ENCODE measurements at places on chromosomes 3 and 15.
A peak's percentile ranks its signal among the peaks of the same experiment; 100 is the strongest.

DNA sequence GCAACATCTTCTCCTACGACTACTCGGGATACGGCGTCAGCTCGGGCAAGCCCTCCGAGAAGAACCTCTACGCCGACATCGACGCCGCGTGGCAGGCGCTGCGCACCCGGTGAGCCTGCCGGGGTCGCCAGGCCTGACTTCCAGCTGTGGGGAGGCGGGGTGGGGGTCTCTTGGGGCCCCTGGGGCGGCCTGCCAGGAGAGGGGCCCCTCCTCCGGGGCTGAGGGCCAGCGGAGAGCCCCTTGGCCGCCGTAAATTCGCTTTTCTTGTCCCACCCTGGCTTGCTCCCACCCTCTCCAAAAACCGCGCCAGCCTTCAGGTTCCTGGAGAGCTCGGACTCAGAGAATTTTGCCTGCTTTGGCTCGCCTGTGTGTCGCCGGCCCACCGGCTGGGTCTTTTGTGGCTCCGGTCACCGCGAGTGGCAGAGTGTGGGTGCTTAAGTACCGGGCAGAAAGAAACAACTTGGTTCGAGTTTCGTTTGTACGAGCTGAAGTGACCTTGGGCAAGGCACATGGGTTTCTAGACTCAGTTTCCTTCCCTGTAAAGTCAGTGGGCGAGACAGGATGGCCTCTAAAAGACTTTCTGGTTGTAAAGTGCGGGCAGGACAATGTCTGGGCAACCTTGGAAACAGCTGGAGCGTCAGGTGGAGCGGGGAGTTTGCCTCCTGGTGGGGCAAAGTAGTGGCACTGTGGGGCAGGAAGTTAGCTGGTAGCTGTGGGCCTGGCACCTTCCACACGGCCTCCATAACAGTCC, 976 bp downstream of the ABHD17C start:
- DNase-seq = no peak

DNA sequence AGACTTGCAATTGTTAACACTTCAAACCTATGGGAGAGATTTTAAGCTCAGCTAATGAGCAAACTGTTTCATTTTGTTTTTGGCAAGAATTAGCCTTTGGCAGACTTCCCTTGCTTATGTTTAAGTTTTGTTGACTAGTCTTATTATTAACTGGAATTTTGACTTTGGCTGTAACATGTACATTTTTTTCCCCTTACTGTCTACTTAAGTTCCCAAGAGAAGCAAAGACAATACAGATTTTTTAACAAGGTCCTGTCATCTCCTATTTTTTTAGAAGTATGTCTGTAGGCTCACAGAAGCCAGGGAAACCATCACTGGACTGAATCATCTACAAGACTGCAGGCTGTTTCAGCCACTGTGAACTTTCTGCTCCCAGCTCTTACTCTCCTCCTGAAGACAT, 74.3 kb downstream of the DGKG start:
- no peak for DNase-seq

DNA sequence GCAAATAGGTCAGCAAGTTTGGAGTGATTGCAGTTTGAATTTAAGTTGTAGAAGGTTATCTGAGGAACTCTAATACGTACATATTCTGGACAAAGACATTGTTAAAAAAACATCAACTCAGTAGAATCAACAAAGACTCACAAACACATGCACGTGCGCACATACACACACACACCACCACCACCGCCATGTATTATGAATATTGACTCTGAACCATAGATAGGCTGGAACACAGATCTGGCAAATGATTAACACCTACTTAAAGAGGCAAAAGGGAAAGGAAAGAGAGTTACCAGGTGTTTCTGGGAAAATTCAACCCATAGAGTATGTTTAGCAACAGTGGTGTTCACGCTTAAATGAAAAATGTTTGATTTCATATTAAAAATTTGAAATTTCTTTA, 334.2 kb upstream of the ALCAM start:
- no peak for DNase-seq

- peak; percentile 91 for DNase-seq
Measured at GRCh38 chr3:51501833-51502561, 2.2 kb upstream of the DCAF1 start.

DNA sequence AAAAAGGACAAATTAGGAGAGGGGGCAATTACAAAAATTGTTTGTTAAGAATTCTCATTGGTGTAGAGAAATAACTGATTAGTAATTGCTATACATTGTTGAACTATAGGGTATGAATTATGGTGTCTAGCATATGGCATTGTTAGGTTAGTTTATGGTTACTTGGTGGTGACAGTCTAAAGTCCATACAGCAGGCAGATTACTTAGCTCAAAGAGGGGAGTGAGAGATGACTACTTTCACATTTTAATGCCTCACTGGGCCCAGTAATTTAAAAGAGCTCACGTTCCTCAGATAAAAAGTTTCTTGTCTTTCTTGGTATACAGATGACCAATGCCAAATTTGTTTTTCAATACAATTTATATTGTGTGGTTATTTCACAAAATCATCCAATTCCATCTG, 112.4 kb upstream of the NEDD4 start:
- DNase-seq = no peak

DNA sequence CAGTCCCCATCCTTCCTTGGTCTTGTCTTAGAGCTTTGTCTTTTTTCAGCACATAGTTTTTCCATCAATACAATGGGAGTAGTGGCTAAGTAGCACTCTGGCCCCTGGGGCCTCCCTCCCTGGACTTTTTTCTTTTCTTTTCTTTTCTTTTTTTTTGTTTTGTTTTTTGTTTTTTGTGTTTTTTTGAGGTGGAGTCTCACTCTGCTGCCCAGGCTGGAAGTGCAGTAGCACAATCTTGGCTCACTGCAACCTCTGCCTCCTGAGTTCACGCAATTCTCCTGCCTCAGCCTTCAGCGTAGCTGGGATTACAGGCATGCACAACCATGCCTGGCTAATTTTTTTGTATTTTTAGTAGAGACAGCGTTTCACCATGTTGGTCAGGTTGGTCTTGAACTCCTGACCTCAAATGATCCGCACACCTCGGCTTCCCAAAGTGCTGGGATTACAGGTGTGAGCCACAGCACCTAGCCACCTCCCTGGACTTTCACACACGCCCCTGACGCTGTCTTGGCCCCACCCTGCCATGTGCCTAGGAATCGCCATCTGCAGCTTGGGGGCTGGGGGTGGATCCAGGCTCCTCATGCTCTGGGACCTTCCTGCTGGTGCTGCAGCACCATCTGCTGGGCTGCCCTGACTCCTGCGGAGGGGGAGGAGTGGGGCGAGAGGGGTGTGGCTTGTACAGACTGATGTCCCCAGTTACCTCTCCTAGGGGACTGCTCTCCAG, 2.8 kb downstream of the C15orf39 start:
- peak; percentile 91 for DNase-seq

DNA sequence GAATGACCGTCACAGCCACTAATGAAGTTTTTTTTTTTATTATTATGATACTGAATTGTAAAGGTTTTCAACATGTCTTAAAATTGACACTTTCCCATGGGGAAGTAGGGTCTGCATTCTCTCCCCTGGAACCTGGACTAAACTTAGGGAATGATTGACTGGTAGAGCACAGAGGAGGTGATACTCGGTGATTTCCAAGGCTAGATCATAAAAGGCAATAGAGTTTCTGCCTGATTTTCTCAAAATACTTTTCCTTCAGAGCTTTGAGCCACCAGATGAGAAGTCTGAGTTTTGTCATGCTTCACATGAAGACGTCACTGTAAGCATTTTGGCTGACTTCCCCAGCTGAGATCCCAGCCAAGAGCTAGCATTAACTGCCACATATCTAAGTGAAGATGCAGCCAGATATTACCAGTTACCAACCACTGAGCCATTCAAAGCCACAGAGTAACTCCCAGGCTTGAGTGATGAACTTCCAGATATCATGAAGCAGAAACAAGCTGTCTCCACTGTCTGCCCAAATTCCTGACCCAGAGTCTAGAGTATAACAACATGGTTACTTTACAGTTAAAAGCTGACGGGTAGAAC, 105.8 kb downstream of the LSAMP start:
- no peak for DNase-seq

DNA sequence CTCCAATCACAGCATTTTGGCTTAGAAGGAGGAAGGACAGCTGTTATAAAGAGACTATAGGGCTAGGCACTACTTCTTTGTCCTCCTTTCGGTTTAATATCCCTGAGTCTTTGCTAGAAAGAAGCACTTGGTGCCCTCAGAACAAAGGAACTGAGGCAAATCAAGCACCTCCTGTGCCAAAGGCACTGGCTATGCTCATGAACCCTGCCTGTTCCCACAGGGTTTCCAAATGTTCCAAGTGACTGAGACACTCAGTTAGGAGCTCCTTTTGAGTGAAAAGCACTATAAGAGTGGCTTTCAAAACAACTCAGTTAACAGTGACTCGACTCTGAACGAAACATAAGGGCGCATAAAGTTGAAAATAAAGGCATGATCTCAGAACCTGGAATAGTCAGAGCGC, 25.0 kb downstream of the TBC1D2B start:
- DNase-seq = no peak
